ENCODE measurements at places on chromosomes 13 and 19.

DNA sequence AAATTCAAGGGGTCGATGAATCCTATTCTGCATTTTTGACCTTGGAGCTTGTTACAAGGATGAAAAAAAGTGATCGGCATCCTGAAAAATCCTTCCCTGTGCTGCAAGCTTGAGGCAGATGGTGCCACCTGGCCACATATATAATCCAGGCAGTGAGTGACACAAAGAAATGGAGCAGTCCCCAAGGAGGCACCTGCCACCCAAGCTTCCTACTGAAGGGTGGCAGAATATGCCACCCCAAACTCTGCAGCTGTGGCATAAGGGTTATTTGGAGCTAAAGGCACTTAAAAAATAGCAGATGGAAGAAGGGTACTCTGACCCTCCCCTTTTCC lies 15.4 kb downstream of the TMEM272 start:
- no peak for DNase-seq

DNA sequence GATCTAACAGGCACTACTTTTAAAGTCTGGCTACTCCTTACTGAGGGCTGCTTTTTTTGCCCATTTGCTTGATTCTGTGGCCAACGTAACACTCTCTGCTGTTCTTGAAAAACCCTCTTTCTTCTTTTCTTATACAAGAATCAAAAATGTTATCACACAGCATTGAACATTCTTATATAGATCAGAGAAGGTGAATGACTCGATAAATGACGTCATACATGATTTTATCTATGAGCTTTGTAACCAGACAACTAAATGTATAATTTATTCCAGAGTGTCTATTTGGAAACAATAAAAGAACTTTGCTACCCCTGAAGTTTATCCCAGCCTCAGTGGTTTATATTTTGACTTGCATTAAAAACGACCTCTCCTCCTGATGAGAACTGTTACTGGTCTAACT lies 12.4 kb downstream of the RFX2 start:
- no peak for DNase-seq

- DNase-seq = no peak
These were observed 2.7 kb upstream of the PLIN3 start for GRCh38 chr19:4870025-4870700.

DNA sequence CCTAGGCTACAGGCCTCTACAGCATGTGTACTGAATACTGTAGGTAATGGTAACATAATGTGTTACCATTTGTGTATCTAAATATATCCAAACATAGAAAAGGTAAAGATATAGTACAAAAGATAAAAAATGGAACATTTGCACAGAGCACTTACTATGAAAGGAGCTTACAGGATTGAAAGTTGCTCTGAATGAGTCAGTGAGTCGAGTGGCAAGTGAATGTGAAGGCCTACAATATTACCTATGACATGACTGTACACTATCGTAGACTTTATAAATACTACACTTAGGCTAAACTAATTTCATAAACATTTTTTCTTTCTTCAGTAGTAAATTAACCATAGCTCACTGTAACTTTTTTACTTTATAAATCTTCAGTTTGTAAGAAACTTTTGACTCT lies 35.1 kb downstream of the LPAR6 start:
- no peak for DNase-seq

- no peak for DNase-seq
These were observed 238.1 kb downstream of the FOXO1 start for GRCh38 chr13:40428354-40428753.
